NCI-H460 (cell line): ENCODE measurements at places on chromosomes 16 and 17.

- DNase-seq, result no peak
These were observed 55.3 kb downstream of the ULK2 start for GRCh38 chr17:19812407-19812806.

GRCh38 chr17:39709998-39710964 lies 10.4 kb downstream of the ERBB2 start:
- no peak for DNase-seq

DNA sequence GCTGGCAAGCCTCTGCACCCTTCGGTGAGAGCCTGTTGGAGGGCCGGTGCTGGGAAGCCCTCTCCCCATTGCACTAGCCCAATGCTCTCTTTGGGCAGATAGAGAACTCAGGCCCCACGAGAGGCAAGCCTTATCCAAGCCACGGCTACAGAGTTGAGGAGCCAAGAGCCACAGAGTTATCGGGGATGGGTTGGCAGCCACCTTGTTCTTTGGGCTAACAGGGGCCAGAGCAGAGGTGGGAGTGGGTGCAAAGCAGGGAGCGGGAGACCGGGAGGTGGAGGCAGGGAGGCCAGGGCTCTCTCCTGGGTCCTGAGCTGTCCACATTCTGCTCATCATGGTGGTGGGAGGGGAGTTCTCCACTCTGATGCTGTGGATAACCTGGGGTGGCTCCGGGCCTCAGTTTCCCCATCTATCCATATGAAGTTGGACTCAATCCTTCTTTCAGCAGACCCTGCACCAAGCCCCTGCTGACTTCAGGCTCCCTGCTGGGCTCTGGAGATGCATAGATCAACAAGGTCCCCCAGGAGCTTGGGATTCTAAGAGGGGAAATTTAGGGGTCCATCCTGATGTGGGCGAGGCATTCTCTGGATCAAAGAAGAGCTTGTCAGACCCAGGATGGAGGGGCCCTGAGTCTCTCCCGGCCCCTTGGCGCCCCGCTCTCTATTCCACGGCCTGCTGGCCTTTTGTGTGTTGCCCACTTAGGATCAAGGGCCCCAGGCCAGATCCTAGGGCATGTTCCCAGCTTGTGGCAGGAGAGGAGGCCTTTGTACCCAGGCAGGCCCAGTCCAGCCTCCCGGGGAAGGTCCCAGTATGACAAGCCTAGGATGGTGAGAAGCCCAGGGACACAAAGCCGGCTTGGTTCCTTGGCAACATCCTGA lies 557 bp upstream of the CX3CL1 start:
- DNase-seq, result no peak

GRCh38 chr17:78062596-78062995 lies 66.0 kb downstream of the TMC6 start:
- DNase-seq, result no peak

GRCh38 chr16:57630931-57631845 lies 2.8 kb downstream of the ADGRG1 start:
- DNase-seq, result no peak

DNA sequence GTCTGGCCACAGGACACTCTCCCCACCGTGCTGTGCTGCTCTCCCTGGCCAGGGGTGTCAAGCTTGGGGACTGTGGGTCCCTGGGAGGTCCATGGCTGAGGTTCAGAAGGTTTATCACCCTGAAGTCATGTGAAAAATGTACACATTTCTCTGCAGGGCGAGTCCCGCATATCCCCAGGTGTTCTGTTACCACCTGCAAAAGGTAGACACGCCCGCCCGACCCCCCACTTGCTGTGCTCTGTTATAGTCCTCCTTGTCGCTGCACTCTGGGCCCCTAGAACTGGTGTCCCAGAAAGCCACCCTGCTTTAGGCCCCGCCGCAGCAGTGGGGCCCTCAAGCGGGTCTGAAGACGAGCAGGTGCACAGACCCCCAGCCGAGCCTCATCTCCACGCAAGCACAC lies 11.8 kb downstream of the JPT2 start:
- DNase-seq, result no peak

- DNase-seq, result no peak
These were observed 173.7 kb downstream of the CNTNAP4 start for GRCh38 chr16:76450890-76451289.
